ENCODE measurements at places on chromosomes 7 and 10.

DNA sequence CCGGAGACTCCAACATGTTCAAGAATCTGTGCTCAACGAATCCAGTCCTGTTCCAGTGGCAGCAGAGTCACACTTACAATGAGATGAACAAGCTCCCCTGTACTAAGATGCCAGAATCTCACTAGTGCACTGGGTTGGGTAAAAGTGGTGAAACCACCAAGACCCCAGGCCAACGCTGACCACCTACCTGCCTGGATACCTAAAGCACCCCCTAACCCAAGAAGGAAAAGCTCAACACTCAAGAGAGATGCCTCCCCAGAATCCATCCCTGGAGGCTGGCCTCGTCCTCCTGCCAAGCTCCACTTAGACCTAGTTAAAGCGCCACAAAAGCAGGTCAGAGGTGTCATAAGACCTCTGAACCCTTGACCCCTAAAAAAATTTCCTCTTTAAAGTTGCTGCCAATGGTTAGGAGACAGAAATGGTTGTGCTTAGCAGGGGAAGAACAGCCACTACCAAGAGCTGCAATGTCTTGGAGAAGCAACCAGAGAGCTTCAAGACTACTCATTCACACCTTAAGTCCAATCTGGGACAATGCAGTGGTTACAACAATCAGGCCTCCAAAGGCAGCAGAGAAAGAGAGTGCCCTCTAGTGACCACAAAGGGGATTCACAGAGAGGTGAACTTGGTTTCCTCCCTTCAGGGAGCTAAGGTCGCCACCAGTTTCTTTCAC is 94.6 kb upstream of the MACROH2A2 start:
- peaks cover 2% of the 10 kb centered on the region for H3K4me1 ChIP-seq
- H3K27ac ChIP-seq = no peak overlapping the region
- no peaks in the 10 kb centered on the region for H3K27me3 ChIP-seq
- no peaks in the 10 kb centered on the region for H3K36me3 ChIP-seq

- no peak overlapping the region for H3K27ac ChIP-seq
- peaks cover 17% of the 10 kb centered on the region for H3K27me3 ChIP-seq
- no peak for DNase-seq
- H3K36me3 ChIP-seq = no peaks in the 10 kb centered on the region
- H3K4me1 ChIP-seq = 0 out of 2 replicates have a peak, but pooled peaks cover 1% of the 10 kb centered on the region
Measured at GRCh38 chr10:119543814-119544642, 1.5 kb upstream of the RGS10 start.

DNA sequence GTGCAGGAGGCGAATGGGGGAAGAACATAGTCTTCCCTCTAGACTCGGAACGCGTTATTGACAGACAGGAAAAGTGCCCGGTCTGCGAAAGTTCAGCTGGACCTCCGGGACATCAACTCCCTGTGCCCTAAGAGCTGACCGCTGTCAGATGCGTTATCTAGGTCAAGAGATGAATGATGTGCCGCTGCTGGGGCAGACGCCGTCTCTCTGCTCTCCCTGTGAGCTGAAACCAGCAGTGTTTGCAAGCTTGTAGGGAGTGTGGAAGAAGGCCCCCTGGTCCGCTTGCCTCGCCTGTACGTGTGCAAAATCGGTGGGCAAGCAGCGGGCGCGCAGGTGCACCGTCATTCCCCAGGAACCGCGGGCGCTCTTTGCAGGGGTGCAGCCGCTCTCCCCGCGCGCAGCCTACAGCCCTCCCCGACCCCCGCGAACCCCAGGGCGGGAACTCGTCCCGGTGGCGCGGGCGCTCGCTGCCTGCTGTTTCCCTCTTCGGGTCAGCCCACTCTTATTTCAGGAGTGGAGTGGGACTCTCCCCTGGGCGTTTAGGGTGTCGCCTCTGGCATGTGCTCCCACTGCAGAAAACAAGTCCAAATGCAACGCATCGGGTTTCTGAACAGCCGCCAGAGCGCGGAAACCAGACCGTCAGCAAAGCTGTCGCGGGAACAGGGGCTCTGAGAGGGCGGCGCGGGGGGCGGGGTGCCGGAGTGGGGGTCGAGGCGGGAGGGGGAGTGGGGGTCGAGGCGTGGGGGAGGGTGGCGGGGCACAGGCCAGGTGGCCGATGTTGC is 1.8 kb upstream of the PFKFB3 start:
- H3K36me3 ChIP-seq = no peaks in the 10 kb centered on the region
- no peak for DNase-seq
- H3K27ac ChIP-seq = no peak overlapping the region
- H3K27me3 ChIP-seq = peaks cover 25% of the 10 kb centered on the region
- peaks cover 4% of the 10 kb centered on the region for H3K4me1 ChIP-seq
- peak overlapping the region; percentile 40 for H3K4me3 ChIP-seq

DNA sequence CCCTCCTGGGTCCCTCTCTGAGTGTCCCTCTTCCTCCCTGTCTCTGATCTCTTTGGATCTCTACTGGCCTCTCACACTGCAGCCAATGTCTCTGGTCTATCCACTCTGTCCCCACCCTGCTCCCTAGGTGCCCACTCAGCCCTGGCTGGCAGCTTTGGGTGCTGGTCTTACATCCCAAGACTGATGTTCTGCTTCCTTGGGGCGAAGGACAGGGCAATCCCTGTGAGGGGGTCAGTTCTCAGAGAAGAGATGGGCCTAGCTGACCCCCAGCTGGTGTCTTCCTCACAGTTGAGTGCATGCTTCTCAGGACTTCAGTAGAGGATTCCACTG is 51.7 kb upstream of the CAMK2B start:
- no peaks in the 10 kb centered on the region for H3K36me3 ChIP-seq
- no peaks in the 10 kb centered on the region for H3K4me1 ChIP-seq
- no peak for DNase-seq
- H3K27me3 ChIP-seq = no peaks in the 10 kb centered on the region

DNA sequence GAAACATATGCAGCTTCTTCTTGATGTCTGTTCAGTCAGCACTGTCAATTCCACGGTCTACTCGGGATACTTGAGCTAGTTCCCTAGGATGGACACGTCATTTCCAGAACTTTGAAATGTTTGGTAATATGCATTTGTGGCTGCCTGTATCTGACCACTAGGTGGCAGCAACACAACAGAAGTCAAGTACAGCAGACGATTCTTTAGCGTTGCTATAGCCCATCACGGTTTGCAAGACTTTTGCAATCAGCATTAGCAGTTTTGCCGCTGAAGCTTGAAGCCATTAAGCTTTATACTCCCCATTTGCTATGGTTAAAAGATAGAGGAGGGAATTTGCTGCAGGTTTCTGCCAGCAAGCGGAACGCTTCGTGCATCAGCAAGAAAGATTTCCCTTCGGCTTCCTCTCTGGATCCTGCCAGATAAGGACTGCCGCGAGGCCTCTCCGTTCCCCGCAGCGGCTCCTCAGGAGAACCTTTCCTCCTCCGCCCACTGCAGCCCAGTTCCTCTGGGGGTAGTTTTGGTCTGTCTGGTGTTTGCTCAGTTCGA is 63.5 kb downstream of the ABCC2 start:
- peak; percentile 77 for DNase-seq
- H3K4me3 ChIP-seq = no peak overlapping the region
- H3K4me1 ChIP-seq = peaks cover 7% of the 10 kb centered on the region
- no peak overlapping the region for H3K27ac ChIP-seq
- H3K27me3 ChIP-seq = no peaks in the 10 kb centered on the region

DNA sequence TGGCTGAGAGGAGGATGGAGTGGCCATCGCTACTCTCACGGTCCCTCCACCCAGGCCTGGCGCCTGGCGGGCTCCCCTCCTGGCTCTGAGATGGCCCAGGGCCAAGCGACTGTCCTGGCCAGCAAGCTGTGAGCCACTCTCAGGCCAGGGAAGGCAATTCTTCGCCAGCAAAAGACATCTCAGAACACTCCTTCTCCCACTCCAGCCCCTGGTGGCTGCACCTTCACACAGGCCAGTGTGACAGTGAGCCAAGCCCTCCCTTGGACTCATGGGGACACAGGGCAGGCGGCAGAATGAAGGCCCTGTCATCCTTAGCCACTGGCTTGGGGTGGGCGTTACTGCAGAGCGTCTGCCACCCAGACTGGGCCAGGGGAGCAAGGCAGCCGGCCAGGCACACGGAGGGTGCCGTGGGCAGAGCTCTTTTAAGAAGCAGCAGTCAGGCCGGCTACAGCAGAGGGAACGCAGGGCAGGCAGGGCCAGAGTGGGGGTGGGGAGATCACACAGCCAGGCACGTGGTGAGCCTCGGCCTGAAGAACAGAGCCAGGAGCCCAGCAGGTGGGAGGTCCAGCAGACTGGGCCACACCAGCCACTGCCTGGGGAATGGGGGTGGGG is 14.4 kb downstream of the STK32C start:
- no peaks in the 10 kb centered on the region for H3K27me3 ChIP-seq
- no peaks in the 10 kb centered on the region for H3K36me3 ChIP-seq
- DNase-seq = no peak
- peaks cover 9% of the 10 kb centered on the region for H3K4me1 ChIP-seq
- H3K27ac ChIP-seq = no peak overlapping the region

DNA sequence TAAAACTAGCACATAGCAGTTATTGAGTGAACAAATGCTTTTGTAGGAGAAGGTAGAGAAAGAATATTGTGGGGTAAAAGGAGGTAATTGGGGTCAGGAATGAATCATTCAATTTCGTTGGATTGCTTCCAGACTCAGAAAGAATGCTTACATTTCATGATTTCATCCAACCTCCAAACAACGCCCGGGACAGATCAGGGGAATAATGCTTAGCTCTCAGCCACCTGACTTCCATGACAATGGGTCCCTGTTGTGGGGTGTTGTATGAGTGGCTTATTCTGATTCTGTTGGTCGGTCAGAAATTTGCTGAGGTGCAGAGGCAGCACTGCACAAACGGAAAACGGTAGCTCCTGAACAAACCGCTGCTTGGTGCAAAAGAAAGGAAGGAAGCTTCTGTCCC is 24.0 kb upstream of the INPP5F start:
- H3K36me3 ChIP-seq = no peaks in the 10 kb centered on the region
- H3K27me3 ChIP-seq = no peaks in the 10 kb centered on the region
- peaks cover 3% of the 10 kb centered on the region for H3K4me1 ChIP-seq
- no peak overlapping the region for H3K4me3 ChIP-seq

DNA sequence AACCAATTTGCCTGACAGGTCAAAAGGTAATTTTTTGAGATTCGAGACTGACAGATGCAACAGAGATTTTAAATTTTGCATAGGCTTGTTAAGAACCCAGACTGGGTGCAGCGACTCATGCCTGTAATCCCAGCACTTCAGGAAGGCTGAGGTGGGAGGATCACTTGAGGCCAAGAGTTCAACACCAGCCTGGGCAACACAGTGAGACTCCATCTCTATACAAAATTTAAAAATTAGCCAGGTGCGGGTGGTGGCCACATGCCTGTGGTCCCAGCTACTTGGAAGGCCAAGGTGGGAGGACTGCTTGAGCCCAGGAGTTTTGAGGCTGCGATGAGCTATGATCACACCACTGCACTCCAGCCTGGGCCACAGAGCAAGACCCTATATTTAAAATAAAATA is 34.6 kb downstream of the AMZ1 start:
- no peak overlapping the region for H3K4me3 ChIP-seq
- H3K27ac ChIP-seq = no peak overlapping the region
- peaks cover 14% of the 10 kb centered on the region for H3K36me3 ChIP-seq
- H3K4me1 ChIP-seq = no peaks in the 10 kb centered on the region

DNA sequence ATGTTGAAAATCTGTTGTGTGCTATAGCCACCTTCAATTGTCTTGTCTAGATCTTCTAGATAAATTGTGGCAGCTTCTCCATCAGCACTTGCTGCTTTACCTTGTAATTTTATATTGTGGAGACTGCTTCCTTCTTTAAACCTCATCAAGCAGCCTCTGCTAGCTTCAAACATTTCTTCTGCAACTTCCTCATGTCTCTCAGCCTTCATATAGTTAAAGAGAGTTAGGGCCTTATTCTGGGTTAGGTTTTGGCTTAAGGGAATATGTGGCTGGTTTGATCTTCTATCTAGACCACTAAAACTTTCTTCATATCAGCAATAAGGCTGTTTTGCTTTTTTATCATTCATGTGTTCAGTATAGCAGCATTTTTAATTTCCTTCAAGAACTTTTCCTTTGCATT is 128.2 kb downstream of the ADAM22 start:
- H3K27ac ChIP-seq = no peak overlapping the region
- H3K4me1 ChIP-seq = no peaks in the 10 kb centered on the region
- H3K36me3 ChIP-seq = no peaks in the 10 kb centered on the region
- no peak for DNase-seq
- no peaks in the 10 kb centered on the region for H3K27me3 ChIP-seq

DNA sequence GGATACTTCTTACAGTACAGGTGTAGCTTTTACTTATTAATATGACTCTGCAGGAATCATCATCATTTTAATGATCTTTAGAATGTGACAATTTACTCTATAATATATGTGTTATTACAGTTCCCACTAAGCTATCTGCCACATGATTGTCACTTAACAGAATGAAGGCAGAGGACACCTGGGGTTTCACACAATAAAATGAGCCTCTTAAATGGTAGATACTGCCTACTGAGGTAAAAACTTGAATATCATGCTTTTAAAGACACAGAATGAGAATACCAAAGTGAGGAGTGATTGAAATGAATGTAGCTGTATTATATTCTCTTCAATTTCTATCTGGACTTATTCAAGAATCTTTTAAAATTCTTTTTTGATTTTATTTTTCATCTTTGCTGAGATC is 1255.3 kb upstream of the LRRN3 start:
- H3K4me3 ChIP-seq = no peak overlapping the region
- no peaks in the 10 kb centered on the region for H3K36me3 ChIP-seq

GRCh38 chr7:25259487-25260243 is 31.4 kb upstream of the NPVF start:
- peak; percentile 55 for DNase-seq
- H3K27ac ChIP-seq = no peak overlapping the region
- H3K4me3 ChIP-seq = no peak overlapping the region
- H3K4me1 ChIP-seq = no peaks in the 10 kb centered on the region
- no peaks in the 10 kb centered on the region for H3K36me3 ChIP-seq
- H3K27me3 ChIP-seq = no peaks in the 10 kb centered on the region

DNA sequence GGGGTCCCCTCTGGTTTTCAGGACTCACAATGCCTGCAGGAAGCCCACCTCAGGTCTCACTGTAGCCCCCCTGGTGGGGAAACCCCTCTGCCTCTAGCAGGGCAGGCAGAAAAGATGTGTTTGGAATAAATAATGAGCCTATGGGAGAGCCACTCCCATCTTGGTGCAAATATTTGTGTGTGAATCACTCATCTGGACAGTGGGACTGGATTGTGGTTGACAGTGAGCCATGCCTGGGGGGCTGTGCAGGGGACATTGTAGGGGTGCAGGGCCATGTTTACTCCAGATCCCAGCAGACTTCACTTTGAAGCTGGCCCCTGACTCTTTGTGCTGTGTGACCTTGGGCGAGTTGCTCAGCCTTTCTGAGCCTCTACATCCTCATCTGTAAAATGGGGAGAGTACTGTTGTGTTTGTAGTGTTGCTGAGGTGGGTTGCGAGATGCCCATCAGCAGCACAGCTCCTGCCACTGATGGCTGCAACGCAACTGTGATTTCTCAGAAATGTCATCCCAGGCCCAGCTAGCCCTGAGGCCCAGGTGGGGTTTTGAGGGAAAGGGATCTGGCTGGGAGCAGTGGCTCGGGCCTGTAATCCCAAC is 20.7 kb downstream of the GTF2IRD1 start:
- DNase-seq = no peak
- no peak overlapping the region for H3K27ac ChIP-seq
- 0 out of 2 replicates have a peak, but pooled peaks cover under 1% of the 10 kb centered on the region for H3K4me1 ChIP-seq
- H3K27me3 ChIP-seq = no peaks in the 10 kb centered on the region
- no peak overlapping the region for H3K4me3 ChIP-seq

DNA sequence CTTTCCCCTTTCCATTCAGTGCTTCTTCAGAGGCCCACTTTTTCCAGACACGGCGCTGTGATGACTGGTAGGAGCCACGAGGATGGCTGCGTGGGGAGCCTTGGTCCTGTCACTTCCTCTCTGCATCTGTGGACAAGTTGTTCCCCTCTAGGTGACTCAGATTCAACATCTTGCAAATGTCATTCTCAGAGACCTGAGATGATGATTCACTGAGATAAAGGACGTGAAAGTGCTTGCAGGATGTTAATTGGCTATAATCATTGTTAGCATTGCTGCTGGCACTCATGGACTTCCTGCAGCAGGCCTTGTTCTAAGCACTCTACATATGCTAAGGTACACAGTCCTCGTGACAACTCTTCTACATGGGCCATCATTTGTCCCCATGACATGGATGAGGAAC is 489.8 kb upstream of the ZMIZ1 start:
- no peak overlapping the region for H3K4me3 ChIP-seq
- H3K36me3 ChIP-seq = no peaks in the 10 kb centered on the region
- H3K27ac ChIP-seq = no peak overlapping the region

Measured in iPS DF 6.9 (cell line).